ENCODE measurements at places on chromosomes 5 and 9.

DNA sequence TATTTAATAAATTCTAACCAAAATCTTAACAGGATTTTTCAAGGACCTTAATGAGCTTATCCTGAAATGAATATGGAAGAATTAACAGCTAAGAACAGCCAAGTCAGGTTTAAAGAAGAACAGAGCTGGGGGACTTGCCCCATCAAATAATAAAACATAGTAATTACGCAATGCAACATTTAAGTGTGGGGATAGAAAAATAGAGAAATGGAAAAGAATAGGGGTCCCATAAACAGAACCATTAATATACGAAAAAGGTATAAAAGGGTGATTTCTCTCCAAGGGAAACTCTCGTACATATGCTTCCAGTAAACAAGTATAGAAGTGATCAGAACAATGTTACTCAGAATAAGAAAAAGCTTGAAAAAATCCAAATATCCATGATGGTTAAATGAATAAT lies 300.2 kb downstream of the GLIS3 start:
- no peak for DNase-seq

GRCh38 chr9:76403352-76403751 lies 9.1 kb upstream of the RFK start:
- DNase-seq = no peak

GRCh38 chr9:1335174-1335573 lies 285.0 kb downstream of the DMRT2 start:
- DNase-seq = no peak

DNA sequence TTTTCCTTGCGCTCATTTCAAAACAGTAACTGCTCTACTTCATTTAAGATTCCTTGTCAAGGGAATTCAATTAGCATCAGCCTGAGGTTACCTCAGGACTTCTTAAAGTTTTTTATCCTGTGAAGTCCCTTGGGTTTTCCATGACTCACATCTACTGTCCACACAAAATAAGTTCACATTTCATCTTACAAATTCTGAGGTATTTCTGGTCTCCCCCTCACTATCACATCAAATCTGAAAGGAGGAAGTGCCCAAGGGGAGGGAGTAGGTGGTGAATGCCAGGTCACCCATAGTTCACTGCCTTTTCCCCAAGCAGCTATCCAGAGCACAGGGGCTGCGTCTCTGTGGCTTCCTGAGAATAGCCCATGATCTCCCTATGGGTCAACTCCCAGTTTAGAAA lies 227.1 kb upstream of the NREP start:
- DNase-seq = no peak

DNA sequence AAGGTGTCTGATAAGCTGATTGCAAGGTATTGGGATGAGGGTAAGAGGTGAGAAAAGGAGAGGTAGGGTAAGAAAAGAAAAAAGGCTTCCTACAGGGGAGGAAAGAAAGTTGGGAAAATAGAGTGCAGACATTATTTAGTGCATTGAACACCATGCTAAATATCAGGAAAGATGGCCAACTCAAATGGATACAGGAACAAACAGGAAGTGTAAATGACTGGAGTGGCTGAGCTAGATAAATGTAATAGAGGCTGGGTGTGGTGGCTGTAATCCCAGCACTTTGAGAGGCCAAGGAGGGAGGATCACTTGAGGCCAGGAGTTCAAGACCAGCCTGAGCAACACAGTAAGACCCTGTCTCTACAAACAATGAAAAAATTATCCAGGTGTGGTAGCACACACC lies 32.2 kb downstream of the OTP start:
- no peak for DNase-seq

DNA sequence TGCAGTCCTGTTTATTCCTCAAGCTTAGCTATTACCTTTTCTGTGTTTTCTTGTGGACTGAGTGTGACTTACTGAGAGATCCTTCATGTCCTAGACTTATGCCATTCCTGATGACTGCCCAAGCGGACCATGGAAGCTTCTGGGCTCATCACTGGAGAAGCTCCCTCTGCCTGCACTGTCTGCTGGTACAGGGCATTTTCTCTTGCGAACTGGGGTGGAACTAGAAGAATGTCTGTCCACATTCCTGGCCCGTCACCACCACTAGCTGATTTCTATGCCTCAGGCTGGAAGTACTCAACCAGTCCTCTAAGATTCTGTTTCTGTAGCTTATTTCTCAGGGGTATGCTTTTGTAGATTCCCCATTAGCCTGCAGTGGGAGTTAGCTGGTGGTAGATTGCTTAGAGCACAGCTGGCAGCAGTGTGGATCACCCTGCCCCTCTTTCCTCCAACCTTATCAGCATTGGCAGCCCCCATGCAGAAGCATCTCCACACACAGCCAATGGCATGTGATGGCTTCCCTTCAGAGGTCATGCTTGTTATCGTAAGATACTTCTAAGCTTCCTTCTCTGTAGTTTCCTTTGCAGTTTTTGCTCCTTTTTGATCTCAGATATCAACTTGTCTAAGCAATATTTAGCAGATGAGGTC lies 12.4 kb downstream of the SLC36A1 start:
- no peak for DNase-seq

GRCh38 chr9:105243015-105243686 lies 1.3 kb upstream of the SLC44A1 start:
- no peak for DNase-seq

- DNase-seq = peak; percentile 34
Observed at GRCh38 chr5:18305288-18305924, 671.1 kb downstream of the TAF11L14 start.

- no peak for DNase-seq
Observed at GRCh38 chr5:68746220-68746619, 347.6 kb upstream of the SLC30A5 start.

- no peak for DNase-seq
Observed at GRCh38 chr5:172941067-172941516, 18.1 kb upstream of the RPL26L1 start.

DNA sequence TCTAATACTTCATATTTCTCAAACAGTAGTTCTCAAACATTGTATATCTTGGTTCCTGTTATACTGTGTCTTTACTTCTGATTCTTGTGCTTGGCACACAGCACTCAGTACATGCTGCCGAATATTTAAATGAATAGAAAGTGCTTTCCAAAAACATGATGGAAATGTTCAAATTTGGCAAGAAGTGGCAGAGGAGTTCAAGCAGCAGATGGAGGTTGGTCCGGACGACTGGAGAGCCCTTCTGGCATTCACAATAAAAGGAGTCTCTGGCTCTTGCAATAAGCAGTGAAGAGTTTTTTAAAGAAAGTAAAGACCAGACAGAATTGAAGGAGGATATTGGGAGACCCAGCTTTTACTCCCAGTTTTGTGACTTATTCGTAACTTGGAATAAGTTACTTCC lies 36.3 kb downstream of the TSTD2 start:
- no peak for DNase-seq

DNA sequence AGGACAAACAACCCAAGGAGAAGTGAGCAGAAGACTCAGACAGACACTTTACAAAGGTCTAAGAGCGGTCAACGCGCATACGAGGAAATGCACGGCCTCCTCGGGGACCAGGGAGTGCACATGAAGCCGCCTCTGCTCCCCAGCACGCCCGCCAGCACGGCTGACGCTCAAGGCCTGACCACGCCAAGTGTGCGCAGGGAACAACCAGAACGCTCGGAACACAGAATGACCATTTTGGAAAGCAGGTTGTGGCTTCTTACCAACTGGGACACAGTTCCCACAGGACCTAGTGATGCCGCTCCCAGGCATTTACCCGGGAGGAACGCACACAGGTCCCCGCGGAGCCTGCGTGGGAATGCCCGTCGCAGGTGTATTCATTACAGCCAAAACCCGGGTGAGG lies 191.5 kb upstream of the PPP1R26 start:
- DNase-seq = no peak

GRCh38 chr5:171315386-171315891 lies 6.4 kb downstream of the TLX3 start:
- no peak for DNase-seq

- no peak for DNase-seq
Observed at GRCh38 chr9:134748591-134748990, 107.0 kb downstream of the COL5A1 start.

DNA sequence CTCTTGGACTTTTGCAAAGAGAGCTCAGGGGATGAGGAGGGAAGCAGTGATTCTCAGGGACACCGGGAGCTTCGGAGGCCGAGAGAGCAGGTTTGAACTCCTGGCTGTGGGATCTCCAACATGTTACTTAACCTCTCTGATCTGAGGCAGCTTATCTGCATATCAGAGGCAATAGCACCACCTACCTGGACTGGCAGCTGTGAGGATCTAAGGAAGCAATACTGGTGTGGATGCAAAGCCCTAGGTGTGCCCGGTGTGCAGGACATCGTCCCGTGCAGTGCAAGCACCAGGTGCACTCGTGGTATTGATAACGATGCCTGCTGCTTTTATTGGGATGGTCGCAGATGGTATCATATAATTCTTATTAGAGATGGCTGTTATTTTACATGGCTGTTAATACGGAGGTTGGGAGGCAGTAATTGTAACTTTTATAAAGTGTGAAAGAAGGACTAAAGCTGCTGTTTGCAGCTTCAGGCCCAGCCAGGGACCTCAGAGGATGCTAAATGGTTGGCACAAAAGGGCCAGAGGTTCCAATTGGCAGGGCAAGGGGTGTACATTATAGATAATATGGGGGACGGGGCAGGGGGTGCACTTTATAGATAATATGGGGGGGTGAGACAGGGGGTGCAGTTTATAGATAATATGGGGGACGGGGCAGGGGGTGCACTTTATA lies 14.9 kb downstream of the COL5A1 start:
- no peak for DNase-seq

DNA sequence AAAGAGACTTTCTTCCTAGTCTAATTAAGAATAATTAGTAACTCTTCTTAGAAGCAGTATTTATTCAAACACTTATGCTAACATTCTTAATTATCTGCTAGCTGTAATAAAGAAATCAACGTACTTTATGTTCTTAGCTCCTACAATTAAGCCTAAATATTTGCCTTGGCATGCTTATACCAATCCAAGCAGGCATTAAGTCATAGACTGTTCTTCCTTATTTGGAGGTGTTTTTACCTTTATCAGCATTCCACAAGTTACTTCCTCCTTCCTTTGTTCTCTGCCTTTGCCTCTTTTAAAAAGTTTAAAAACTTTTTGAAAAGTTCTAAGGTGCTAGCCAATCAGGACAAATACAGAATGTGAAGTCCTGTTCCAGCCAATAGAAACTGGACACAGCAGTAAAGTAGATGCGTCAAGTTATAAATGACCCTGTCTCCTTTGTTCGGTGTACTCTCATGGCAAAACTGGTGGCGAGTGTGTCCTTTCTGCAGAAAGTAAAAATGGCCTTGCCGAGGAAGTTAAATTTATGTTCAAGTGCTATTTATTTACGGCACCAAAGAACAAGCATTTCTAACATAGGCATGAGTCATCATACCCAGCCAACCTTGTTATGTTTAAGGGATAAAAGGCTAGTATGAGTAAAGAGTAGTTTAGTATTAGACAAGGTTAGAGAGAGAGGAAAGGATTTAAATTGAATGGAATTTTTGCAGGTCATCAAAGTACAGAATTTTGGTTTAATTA lies 58.6 kb downstream of the GPBP1 start:
- DNase-seq = no peak

- no peak for DNase-seq
Observed at GRCh38 chr9:19998153-19998552, 209.3 kb upstream of the SLC24A2 start.

DNA sequence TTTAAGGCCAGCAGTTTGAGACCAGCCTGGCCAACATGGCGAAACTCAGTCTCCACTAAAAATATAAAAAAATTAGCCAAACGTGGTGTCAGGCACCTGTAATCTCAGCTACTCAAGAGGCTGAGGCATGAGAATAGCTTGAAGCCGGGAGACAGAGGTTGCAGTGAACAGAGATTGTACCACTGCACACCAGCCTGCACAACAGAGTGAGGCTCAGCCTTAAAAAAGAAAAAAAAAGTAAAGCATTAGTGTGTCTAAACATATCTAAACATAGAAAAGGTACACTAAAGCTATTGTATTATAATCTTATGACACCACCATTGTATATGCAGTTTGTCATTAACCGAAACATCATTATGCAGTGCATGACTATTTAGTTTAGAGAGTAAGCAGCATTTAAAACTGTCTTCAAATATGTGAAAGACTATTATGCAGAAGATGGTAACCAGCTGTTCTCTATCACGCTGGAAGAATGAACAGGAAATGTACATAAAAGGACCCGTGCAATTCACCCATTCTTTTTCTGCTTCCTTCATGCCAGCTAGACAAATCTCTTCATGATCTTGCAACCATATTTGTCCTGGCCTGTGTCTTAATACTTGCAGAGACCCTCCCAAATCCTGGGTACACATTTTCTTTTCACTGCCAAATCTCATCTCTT lies 58.6 kb downstream of the ITGA1 start:
- DNase-seq = no peak

- DNase-seq = no peak
Observed at GRCh38 chr5:163473635-163474243, 13.3 kb downstream of the HMMR start.

DNA sequence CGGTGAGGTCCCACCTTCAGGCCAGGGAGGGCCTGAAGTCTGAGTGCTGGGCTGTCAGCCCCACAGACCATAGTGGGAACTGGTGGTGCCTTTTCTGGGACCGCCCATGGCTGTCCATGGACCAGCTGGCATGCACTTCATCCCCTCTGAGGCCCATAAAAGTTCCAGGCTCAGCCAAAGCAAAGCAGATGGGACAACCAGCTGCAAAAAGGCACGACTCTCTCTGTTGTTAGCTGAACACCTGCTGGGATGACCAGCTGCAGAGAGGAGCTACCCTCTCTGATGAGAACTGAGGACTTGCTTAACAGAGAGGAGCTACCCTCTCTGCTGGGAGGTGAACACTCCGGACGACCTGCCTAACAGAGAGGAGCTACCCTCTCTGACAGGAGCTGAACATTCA lies 844.3 kb upstream of the DMAC1 start:
- DNase-seq = no peak

DNA sequence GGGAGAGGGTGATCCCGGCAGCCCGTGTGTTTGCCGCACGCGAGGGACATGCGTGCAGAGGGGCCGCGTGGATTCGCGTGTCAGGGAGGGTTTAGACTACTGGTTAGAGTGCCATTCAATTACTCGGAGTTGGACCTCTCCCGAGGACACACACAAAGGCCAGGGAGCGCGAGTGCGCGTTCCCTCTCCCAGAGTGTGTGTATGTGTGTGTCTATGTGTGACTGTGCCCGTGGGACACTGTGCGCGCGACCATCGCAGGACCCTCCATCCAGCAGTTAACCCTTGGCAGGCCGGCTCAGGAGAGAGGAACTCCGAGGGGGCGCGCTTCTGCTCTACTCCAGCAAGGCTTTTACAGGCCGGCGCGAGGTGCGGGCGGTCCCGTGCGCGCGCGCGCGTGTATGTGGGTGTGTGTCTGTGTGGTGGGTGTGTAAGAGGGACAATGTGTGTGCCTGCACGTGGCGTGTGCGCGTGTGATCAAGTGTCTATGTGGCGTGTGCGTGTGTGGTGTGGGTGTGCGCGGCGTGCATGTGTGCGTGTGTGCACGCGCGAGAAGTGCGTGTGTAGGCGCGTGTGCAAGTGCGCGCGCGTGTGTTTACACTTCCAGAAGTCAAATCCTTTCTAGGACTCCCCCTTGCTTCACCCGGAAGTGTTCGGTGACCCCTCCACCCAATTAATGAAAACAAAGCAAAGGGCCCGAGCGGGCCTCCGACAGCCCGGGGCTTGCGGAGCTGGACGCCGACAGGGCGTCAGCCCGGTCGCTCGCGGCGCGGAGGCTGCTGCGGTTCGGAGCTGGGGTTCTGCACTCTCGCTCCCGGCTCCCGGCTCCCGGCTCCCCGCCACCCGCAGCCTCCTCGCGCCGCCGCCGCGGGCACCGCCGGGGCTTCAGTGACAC lies 75.3 kb upstream of the TBCA start:
- DNase-seq = peak; percentile 29

All from neural crest cell (in vitro differentiated cells).